ENCODE measurements at places on chromosomes 13 and 19. TPM values are rescaled to one million over a fixed set of nuclear protein-coding genes. Genes with fewer than 3 reads are reported as not detected.

CYTH2 gene
- 97.1 TPM for total RNA-seq

OR7A5 gene
- 0.57 TPM for total RNA-seq

LILRB5 gene
- 1.5 TPM for total RNA-seq

SLC8A2 gene
- total RNA-seq: 1.3 TPM

C1QTNF9 gene
- 0.85 TPM for total RNA-seq

TEX26 gene
- total RNA-seq: not detected

JOSD2 gene
- total RNA-seq: 29.4 TPM

MPV17L2 gene
- 8.5 TPM for total RNA-seq

CAPN12 gene
- 6.0 TPM for total RNA-seq

NANOS3 gene
- total RNA-seq: not detected

ZNF208 gene
- 4.3 TPM for total RNA-seq

DACT3 gene
- total RNA-seq: 28.1 TPM

ADM5 gene
- 0.68 TPM for total RNA-seq

PDE4A gene
- 15.1 TPM for total RNA-seq

OR7G1 gene
- total RNA-seq: not detected

SPC24 gene
- total RNA-seq: 0.73 TPM

KLF2 gene
- total RNA-seq: 19.8 TPM

EBPL gene
- 114 TPM for total RNA-seq

KLF1 gene
- total RNA-seq: not detected

CYP4F3 gene
- total RNA-seq: 2.0 TPM

PRKCG gene
- total RNA-seq: 0.97 TPM

KASH5 gene
- 13.1 TPM for total RNA-seq

CLEC17A gene
- 1.0 TPM for total RNA-seq

KIR3DL1 gene
- total RNA-seq: not detected

ZNF560 gene
- total RNA-seq: 5.9 TPM

ZNF850 gene
- 2.4 TPM for total RNA-seq

ZBTB32 gene
- 3.1 TPM for total RNA-seq

FTL gene
- 2,124 TPM for total RNA-seq

PSG3 gene
- not detected for total RNA-seq

RFX1 gene
- total RNA-seq: 12.7 TPM

CHST8 gene
- total RNA-seq: 1.3 TPM

IRS2 gene
- total RNA-seq: 54.8 TPM

SIGLEC7 gene
- not detected for total RNA-seq

CATSPERD gene
- total RNA-seq: not detected

NHLRC3 gene
- 10.1 TPM for total RNA-seq

RNF113B gene
- not detected for total RNA-seq

ZNF71 gene
- total RNA-seq: 19.7 TPM

MEIS3 gene
- total RNA-seq: 16.2 TPM

ZNF285 gene
- 5.4 TPM for total RNA-seq

SYNE4 gene
- total RNA-seq: 14.2 TPM

NFIX gene
- 286 TPM for total RNA-seq

PNMA8A gene
- total RNA-seq: 26.5 TPM

IGSF23 gene
- total RNA-seq: not detected

SIRT6 gene
- total RNA-seq: 23.5 TPM

MUC16 gene
- 1.2 TPM for total RNA-seq

IZUMO2 gene
- not detected for total RNA-seq

MLLT1 gene
- total RNA-seq: 41.4 TPM

PPP1R13L gene
- total RNA-seq: 56.1 TPM

CERS4 gene
- total RNA-seq: 176 TPM

SULT2A1 gene
- not detected for total RNA-seq

DACH1 gene
- 18.0 TPM for total RNA-seq

PRODH2 gene
- total RNA-seq: not detected

KISS1R gene
- total RNA-seq: not detected

GNG7 gene
- total RNA-seq: 22.9 TPM

KLK7 gene
- 1.2 TPM for total RNA-seq

TGFBR3L gene
- total RNA-seq: not detected

ADGRE3 gene
- total RNA-seq: 0.80 TPM

Data from prostate gland (tissue), 2 donors.